ENCODE measurements at places on chromosomes 16 and 17.

GRCh38 chr16:78311831-78312230 lies 212.4 kb downstream of the WWOX start:
- no peak for DNase-seq

DNA sequence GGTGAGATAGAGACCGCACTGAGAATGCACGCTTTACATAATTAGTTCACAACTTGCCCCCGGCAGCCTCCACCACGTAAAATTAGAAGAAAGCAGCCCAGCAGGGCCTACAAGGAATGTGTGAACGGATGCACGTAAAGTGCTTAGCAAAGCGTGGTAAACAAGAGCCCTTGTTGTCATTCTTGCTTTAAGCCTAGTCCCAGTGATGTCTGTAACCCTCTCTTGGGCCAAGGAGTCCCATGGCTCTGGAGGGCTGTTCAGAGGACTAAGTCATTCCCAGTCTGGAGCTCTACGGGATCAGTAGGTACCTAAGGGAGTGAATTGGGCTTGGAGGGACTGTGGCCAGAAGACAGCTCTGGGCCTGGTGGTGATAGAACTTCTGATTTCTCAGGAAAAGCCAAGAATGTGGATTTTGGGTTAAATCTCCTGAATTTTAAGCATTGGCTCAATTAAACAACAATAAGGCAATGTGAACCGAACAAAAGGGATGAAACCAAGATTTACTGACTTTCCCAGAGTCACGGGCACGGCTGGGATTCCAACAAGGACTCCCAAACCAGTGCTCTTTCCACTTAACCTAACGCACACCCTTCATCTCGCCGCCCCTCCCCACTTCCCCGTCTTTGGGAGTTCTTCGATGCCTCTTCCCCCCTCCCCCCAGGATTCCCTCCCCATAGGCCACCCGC lies 775 bp upstream of the CHP2 start:
- DNase-seq: no peak

- no peak for DNase-seq
Observed at GRCh38 chr17:47254403-47254943, 846 bp downstream of the ITGB3 start.

DNA sequence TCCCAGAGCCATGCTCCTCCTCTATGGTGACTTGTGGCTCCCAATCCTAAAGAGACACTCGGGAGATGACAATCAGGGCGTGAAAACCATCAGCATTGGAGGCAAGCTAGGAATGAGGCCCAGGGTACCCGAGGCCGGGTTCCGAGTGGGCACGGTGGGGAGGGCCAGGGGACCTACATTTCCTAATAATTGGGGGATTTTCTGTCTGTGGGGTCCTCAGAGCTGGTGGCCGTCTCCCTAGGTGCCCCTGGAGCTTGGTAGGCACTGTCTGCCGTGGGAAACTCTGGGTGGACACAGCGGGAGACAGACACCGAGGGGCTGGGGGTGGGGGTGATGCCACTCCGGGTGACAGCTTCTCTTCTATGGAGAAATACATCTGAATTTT lies 312.5 kb upstream of the TNRC6C start:
- DNase-seq: no peak

- DNase-seq: no peak
Observed at GRCh38 chr16:77780378-77780837, 8.0 kb upstream of the VAT1L start.

- DNase-seq: no peak
Observed at GRCh38 chr17:65774787-65775186, 213.3 kb upstream of the AXIN2 start.

DNA sequence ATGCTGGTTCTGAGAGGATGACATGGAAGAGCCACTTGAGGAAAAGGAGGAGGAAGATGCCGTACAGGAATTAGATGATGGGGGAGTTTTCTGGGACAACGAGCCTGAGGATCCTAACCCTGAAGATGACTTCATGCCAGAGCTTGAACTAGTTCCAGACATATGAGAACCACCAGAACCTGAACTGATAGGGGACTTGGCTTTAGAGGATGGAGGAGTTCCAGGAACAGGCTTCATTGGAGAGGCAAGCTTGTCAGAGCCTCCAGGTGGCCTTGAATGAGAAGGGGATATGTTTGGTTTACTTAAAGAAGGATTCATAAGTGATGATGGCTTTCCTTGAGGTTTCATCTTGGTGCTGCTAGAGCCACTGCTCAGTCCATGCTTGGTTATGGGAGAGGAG lies 6.9 kb upstream of the FBXL20 start:
- no peak for DNase-seq

DNA sequence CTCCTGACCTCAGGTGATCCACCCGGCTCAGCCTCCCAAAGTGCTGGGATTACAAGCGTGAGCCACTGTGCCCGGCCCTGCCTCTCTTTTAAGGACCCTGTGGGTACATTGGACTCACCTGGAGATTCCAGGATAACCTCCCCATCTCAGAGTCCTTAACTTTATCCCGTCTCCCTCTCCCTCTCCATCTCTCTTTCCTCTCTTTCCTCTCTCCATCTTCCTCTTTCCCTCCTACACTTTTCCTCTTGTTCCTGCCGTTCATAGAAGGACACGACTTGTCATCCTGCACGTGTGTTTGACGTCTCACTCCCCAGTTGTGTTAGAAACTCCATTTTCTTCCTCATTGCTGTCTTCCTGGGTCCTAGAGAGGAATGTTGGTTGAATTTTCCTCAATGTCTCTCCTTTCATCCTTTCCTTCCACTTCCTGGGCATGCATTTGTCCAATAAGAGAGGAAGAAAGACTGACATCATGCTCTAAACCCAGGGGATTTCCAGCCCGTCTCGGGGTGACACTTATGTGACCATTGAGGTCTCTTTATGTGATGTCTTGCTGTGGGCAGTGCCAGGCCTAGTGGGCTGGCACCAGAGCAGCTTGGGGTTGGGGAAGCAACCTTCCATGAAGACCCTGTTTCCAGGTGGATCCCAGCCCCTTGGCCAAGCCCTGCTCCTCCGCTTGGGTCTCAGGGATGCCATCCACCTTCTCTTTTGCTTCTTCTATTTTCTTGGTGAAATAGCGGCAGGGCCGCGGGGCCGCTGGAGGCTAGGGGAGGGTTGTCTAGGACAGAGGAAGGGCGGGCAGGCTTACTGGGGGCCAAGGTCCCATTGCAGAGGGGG lies 39.8 kb upstream of the IRF8 start:
- no peak for DNase-seq

GRCh38 chr16:30534368-30535105 lies at the start of gene ZNF747:
Gene ZNF747, minus strand, starts transcription at chr16:30534858. Its CDS starts 179 bp downstream, at chr16:30534679.
- peak; percentile 76 for DNase-seq

DNA sequence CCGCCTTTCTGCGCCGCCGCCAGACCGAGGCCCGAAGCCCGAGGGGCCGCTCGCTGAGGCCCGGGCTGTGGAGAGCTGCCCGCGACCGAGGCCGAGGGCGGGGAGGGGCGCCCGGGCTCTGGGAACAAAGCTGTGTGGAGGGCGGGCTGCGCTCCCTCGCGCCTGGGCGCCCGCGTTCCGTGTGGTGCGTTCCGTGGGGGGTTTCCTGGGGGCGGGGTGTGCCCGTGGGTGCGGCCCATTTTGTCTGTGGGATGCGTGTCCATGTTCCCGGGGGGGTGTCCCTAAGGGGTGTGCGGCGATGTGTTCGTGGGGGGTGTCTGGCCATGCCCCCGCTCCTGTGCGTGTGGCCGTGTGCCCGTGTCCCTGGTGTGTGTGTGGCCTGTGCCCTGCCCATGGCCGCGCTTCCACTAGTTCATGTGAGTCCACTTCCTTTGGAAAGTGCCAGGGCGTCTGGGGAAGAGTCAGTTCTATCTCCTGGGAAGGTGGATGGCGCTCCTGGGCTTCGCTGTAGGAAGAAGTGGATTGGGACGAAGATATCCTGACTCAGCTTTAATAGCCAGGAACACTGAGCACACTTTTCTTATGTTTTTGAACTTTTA lies 520 bp downstream of the JPT2 start:
- DNase-seq: peak; percentile 19

GRCh38 chr17:50379351-50380132 lies 6.5 kb downstream of the EME1 start:
- no peak for DNase-seq

All from stimulated activated CD8-positive, alpha-beta memory T cell treated with anti-CD3 and anti-CD28 coated beads, Interleukin-15, amount 100 ng/mL, for 24 hours (primary cell).